IMR-90 (cell line): ENCODE measurements at places on chromosomes 7 and 10. TPM values are rescaled to one million over a fixed set of nuclear protein-coding genes. Genes with fewer than 3 reads are reported as not detected.

Gene OPN1SW
- not detected in 2 replicates for total RNA-seq

Gene CELF2
- 5.6 and 6.6 TPM in 2 replicates for total RNA-seq

DNA sequence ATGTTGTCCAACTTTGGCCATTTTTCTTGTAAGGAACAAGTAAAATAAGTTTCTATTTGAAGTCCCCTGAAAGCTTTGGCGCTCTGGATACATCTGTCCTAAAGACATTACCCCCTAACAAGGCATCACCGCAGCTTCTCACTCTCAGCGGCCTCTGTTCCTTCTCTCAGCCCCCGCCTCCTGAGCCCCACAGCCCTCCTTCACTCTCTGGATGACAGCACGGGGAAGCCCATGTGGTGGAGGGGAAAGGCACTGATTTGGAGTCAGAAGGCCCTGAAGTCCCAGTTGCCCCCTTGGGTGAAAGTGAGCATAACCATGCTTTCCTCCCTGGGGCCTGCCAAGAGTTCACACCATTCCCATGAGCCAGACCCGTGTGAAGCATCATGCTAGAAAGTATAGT lies 4.6 kb downstream of the H2BK1 start:
- no peaks in the 10 kb centered on the region for H3K4me1 ChIP-seq
- H3K27me3 ChIP-seq, result peaks cover 70% of the 10 kb centered on the region
- H3K4me3 ChIP-seq, result no peak overlapping the region
- H3K27ac ChIP-seq, result no peak overlapping the region
- H3K36me3 ChIP-seq, result no peaks in the 10 kb centered on the region

GRCh38 chr7:26331113-26331512 lies 39.5 kb downstream of the SNX10 start:
- no peaks in the 10 kb centered on the region for H3K27me3 ChIP-seq
- H3K36me3 ChIP-seq, result no peaks in the 10 kb centered on the region
- no peaks in the 10 kb centered on the region for H3K4me1 ChIP-seq
- DNase-seq, result no peak
- H3K27ac ChIP-seq, result no peak overlapping the region

GRCh38 chr7:115191526-115191925 lies 269.6 kb downstream of the MDFIC start:
- no peak overlapping the region for H3K27ac ChIP-seq
- no peaks in the 10 kb centered on the region for H3K27me3 ChIP-seq
- DNase-seq, result peak; percentile 20
- peaks cover 2% of the 10 kb centered on the region; the same call in 1 of the 2 replicates for H3K4me1 ChIP-seq
- H3K36me3 ChIP-seq, result no peaks in the 10 kb centered on the region
- H3K4me3 ChIP-seq, result no peak overlapping the region

DNA sequence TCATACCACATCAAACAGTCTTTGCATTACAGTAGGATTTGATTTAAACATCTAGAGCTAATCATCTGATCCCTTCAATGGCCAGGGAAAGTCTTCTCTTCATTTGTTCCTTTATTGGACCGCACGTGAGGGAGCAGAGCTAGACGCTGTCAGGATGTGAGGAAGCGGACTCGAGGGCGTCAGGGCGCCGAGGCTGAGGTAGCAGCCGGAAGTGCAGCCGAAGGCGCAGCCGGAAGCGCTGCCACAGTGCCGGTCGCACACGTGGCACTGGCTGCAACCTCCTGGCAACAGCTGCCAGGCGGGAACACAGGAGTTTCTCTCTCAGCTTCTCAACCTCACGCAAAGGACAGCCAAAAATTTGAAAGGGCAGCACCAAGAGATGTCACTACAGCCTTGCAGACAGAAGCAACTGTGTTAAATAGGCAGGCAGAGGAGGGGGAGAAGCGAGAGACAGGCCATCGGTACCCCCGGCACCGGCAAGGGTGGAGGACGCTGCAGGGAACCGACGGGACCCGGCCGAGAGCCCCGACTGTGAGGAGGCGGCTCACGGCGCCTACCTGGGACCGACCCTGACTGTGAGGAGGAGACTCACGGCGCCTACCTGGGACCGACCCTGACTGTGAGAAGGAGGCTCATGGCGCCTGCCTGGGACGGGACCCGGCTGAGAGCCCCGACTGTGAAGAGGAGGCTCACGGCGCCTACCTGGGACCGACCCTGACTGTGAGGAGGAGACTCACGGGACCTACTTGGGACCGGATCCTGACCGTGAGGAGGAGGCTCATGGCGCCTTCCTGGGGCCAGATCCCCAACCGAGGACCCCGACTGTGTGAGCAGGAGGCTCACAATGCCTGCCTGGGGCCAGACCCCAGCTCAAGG lies 32.3 kb downstream of the VIPR2 start:
- H3K4me1 ChIP-seq, result no peaks in the 10 kb centered on the region
- no peak overlapping the region for H3K27ac ChIP-seq
- no peaks in the 10 kb centered on the region for H3K36me3 ChIP-seq
- no peak overlapping the region for H3K4me3 ChIP-seq
- no peak for DNase-seq

GRCh38 chr7:142962991-142963390 lies 828 bp upstream of the KEL start:
- no peaks in the 10 kb centered on the region for H3K27me3 ChIP-seq
- no peaks in the 10 kb centered on the region for H3K4me1 ChIP-seq
- no peak overlapping the region for H3K4me3 ChIP-seq
- DNase-seq, result no peak
- no peak overlapping the region for H3K27ac ChIP-seq
